ENCODE measurements at places on chromosomes 7 and 10.

GRCh38 chr7:9978106-9979064 lies 995.3 kb upstream of the PHF14 start:
- H3K36me3 ChIP-seq: no peaks in the 10 kb centered on the region
- H3K4me3 ChIP-seq: no peak overlapping the region
- no peak overlapping the region for H3K27ac ChIP-seq
- no peaks in the 10 kb centered on the region for H3K4me1 ChIP-seq
- no peak for DNase-seq
- no peaks in the 10 kb centered on the region for H3K27me3 ChIP-seq

DNA sequence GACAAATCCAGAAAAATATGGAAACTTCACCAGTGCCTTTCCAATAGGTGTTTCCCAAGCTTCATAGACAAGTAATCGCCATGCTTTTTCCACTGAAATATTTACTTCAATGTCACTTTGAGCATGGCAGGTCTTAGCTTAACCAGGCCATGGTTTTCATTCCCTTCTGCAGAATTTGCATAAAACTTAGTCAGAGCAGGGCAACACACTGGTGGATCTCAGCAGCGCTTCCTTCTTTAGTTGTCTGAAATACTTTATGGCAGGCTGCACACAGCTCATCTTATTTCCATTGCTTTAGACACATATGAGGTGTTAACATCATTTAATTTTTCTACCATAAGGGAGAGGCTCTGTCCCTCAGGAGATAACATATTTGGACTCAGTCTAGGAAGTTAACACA lies 102.9 kb upstream of the AHR start:
- no peaks in the 10 kb centered on the region for H3K36me3 ChIP-seq
- no peak overlapping the region for H3K4me3 ChIP-seq
- peak overlapping the region; percentile 14 for H3K27ac ChIP-seq
- peak; percentile 6 for DNase-seq
- H3K27me3 ChIP-seq: no peaks in the 10 kb centered on the region

- DNase-seq: peak; percentile 39
- no peaks in the 10 kb centered on the region for H3K27me3 ChIP-seq
- peaks cover 12% of the 10 kb centered on the region for H3K4me1 ChIP-seq
- peaks cover 60% of the 10 kb centered on the region for H3K36me3 ChIP-seq
- H3K4me3 ChIP-seq: no peak overlapping the region
These were observed 75.7 kb upstream of the EFCAB10 start for GRCh38 chr7:105656922-105657521.

DNA sequence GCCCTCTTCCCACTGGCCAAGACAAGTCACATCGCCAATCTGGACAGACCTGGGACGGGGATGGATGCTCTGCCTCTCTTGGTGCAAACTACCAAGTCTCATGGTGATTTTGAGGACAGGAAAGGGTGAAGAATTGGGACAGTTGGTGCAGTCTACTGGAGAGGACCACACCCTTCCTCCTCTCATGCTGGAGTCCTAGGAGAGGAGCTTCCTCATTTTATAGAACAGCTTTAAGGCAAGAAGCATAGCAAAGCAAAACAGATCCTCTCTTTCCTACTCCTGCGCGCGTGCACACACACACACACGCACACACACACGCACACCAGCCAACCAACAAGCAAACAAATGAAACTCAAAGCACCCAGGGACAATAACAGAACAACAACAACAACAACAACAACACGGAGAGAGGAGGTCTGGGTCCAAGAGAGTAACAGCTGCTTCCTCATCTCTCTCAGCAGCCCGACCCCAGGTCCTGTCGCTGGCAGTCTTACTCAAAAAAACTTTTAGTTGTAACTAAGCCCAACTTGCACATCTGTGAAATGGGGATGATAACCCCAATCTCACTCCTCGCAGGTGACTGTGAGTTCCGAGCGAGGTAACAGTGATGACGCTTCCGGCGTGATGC lies 83.4 kb downstream of the TMEM178B start:
- H3K36me3 ChIP-seq: no peaks in the 10 kb centered on the region
- no peak for DNase-seq
- no peak overlapping the region for H3K4me3 ChIP-seq
- H3K27ac ChIP-seq: no peak overlapping the region

GRCh38 chr7:23965296-23965695 lies 255.3 kb downstream of the STK31 start:
- no peaks in the 10 kb centered on the region for H3K36me3 ChIP-seq
- H3K4me3 ChIP-seq: no peak overlapping the region
- DNase-seq: no peak
- no peak overlapping the region for H3K27ac ChIP-seq
